Heart left ventricle (tissue), 16 donors: ENCODE measurements at places on chromosomes 11 and 22. TPM values are rescaled to one million over a fixed set of nuclear protein-coding genes. Genes with fewer than 3 reads are reported as not detected.

Gene DKK3
- 405 TPM for total RNA-seq

Gene BAIAP2L2
- total RNA-seq = not detected

Gene LINC01488
- total RNA-seq = 0.13 TPM

DNA sequence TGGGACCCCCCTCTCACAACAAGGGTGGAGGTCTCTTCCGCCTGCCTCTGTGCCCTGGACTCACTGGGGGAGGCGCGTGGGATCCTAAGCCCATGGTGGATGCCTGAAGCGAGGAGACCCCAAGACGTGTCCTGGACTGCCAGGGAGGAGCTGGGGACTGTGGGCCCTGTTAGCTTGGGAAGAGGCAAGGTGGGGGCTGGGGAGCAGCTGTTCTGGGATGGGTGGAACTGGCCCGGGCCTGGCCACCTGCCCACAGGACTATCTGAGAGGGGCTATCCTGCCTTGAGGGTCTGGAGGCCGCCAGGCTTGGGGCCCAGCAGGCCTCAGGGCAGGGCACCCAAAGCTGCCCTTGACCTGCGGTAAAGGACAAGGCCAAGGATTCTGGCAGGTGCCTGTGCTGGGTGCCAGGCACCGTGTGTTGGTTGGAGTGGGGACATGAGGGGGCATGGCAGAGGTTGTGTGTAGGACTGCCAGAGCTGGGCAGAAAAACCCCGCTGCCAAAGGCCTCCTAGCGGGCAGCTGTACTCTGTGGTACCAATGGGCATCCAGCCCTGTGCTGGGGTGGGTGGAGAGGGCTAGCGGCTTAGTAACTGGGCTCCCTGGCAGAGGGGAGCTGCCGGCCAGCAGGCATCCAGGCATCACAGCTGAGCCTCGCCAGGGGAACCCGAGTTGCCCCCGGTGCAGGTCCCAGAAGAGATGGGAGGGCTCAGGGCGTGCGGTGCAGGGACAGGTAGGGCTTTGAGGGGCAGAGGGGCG, 670 bp downstream of the LSP1 start:
- no peak overlapping the region for H3K4me3 ChIP-seq
- DNase-seq = no peak
- H3K4me1 ChIP-seq = peaks cover 76% of the 10 kb centered on the region
- no peaks in the 10 kb centered on the region for H3K27me3 ChIP-seq
- H3K36me3 ChIP-seq = no peaks in the 10 kb centered on the region

DNA sequence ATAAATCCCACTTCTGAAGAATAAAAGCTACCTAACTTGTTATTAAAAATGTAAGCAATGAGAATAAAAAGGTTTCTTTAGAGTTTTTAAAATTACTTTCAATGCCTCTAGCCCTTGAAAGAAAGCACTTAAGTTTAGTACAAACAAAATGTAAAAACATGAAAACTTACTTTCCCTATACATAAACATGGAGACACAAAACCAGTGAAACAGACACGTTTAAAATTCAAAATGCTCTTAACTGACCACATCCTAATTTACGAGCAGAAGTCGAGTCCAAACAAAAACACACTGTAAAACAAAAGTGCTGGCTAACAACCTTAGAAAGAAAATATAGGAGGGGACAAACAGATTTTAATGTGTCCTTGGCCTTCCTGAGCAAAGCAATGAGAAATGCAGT, 36.6 kb downstream of the TCF20 start:
- DNase-seq = no peak
- H3K4me1 ChIP-seq = no peaks in the 10 kb centered on the region

DNA sequence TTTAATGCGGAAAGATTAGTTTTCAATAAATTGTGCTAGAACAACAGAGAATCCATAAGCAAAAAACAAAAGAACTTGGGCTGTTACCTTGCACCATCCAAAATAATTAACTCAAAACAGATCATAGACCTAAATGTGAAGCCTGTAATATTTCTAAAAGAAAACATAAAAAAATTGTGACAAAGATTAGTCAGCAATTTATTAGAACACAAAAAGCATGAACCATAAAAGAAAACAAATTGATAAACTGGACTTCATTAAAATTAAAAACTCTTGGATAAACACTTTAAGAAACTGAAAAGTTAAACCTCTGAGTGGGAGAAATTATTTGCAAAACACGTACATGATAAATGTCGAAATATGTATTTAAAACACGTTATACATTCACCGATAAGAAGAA, 21.5 kb downstream of the DDI1 start:
- no peak overlapping the region for H3K4me3 ChIP-seq
- no peaks in the 10 kb centered on the region for H3K4me1 ChIP-seq
- no peak overlapping the region for H3K27ac ChIP-seq
- no peak for DNase-seq
- no peaks in the 10 kb centered on the region for H3K36me3 ChIP-seq
- no peaks in the 10 kb centered on the region for H3K27me3 ChIP-seq

- no peaks in the 10 kb centered on the region for H3K36me3 ChIP-seq
- no peaks in the 10 kb centered on the region for H3K4me1 ChIP-seq
- H3K4me3 ChIP-seq = peak overlapping the region; percentile 71
- peak overlapping the region; percentile 89 for H3K27ac ChIP-seq
Observed at GRCh38 chr11:114297806-114298709, 1.9 kb downstream of the NNMT start.
